ENCODE measurements at places on chromosomes 13 and 19. TPM values are rescaled to one million over a fixed set of nuclear protein-coding genes. Genes with fewer than 3 reads are reported as not detected.

- DNase-seq, result no peak
- no peaks in the 10 kb centered on the region for H3K4me1 ChIP-seq
- no peaks in the 10 kb centered on the region for H3K27me3 ChIP-seq
- H3K4me3 ChIP-seq, result no peak overlapping the region
These were observed 179.0 kb downstream of the SUCLA2 start for GRCh38 chr13:47822036-47822435.

DNA sequence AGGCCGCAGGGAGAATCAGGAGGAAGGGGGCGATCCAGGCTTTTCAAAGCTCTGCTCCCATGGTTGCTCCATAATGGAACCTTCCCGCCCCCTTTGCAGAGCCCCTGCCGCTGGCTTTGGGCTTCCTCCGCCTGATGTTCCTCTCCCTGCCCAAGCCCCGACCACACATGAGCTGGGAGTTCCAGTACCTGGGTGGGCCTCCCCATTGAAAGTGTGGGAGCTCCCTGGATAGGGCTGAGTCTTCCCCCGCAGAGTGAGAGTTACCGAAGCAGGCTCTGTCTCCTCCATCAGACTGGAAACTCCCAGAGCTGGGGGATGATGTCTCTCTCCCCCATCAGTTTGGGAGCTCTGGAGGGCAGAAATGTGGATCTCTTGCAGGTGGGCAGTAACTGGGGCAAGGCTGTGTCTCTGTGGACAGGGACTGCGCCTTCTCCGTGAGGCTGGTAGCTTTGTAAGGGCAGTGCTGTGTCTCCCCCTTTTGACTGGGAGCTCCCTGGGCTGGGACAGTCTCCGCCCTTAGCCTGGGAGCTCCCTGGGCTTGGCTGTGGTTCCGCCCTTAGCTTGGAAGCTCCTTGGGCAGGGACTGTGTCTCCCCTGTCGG, 722 bp downstream of the DCAF15 start:
- peak overlapping the region; percentile 96 for H3K4me3 ChIP-seq
- H3K36me3 ChIP-seq, result peaks cover 13% of the 10 kb centered on the region
- DNase-seq, result peak; percentile 31
- H3K4me1 ChIP-seq, result peaks cover 17% of the 10 kb centered on the region
- peak overlapping the region; percentile 79 for H3K27ac ChIP-seq

- H3K27me3 ChIP-seq, result no peaks in the 10 kb centered on the region
- no peak for DNase-seq
- H3K27ac ChIP-seq, result peak overlapping the region; percentile 48
These were observed 1.6 kb upstream of the FCGBP start for GRCh38 chr19:39936020-39936419.

SEMA6B gene
- total RNA-seq, result 0.17 TPM

SLITRK5 gene
- total RNA-seq, result not detected
